ENCODE measurements at places on chromosomes 1 and 21.

- DNase-seq, result no peak
Measured at GRCh38 chr1:160910170-160910750, 25.3 kb upstream of the ITLN1 start.

GRCh38 chr1:29471487-29472313, 235.4 kb downstream of the PTPRU start:
- DNase-seq, result no peak

GRCh38 chr1:240772131-240772530, 160.2 kb upstream of the GREM2 start:
- DNase-seq, result no peak

DNA sequence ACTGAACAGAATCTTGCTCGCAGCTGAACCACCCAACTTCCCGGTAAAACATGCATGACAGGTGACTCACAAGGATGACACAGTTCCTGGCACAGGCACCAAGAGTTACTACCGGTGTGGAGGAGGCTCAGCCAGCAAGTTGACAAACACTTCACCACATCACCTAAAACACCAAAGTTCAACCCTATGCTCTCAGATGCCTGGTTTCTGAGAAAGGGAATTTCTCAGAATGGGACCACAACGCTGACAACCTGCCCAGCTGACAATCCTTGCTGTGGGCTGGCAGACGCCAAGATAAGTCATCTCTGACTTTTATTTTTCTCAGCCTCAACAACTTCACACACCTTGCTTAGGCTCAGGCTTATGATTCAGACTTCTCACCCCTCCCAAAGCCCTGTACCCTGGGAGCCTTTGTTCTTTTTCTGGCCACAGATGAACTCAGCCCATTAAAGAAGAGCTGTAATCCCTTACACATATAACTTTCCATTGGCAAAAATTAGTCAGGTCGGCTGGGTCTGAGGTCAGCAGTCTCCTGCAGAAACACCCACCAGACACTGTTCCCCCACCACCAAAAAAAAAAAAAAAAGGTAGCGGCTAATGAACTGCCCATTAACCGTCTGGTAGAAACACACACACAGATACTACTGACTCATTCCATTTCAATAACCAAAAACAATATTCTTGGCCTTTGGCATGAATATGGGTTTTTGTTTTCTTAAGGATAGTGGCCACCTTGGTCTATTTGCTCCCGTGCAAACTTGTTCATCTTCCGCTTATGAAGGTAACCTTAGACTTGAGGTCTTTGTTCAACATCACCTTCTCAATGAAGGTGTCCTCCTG, 10.8 kb upstream of the TIAM1 start:
- DNase-seq, result peak; percentile 52

DNA sequence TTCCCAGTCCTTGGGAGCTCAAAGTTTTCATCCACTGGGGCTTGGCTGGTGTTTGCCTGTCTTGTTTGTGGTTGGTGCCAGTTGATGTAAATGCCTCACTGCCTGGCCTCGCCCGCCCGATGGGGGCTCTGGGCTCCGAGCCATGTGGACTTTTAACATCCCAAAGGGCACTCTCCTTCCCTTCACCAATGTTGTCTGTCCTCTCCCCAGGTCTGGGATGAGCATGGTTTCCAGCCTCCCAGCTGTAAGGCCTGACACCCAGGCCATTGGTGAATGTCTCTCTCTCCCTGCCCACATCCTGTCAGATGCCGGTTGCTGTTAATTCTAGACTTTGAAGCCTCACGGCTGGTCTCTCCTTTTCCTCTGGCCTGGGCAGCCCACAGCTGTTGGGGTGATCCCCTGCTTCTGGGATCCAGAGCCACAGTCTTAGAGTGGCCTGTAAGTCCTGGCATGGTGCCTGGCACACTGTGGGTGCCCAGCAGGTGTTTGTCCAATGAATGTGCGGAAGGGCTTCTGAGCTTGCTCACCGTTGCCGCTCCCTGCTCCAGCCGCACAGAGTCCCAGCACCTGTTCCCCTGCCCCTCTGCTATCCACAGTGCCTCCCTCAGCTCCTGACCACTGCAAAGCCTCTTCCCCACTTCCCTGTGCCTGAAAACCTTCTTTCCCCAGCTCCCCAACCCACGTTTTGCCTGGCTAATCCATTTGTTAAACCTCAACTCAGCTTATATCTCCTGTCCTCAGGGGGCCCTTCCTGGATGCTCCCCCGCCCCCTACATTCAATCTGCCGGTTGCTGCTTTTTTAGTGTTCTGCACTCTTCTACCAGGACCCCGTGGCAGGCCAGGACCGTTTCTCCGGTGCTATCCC, 3.3 kb upstream of the C1orf174 start:
- DNase-seq, result no peak

- no peak for DNase-seq
Measured at GRCh38 chr1:66088787-66089186, 296.1 kb downstream of the PDE4B start.

GRCh38 chr1:9247894-9248293, 13.3 kb downstream of the H6PD start:
- no peak for DNase-seq

GRCh38 chr1:23543707-23544443, 12.8 kb upstream of the E2F2 start:
- no peak for DNase-seq

DNA sequence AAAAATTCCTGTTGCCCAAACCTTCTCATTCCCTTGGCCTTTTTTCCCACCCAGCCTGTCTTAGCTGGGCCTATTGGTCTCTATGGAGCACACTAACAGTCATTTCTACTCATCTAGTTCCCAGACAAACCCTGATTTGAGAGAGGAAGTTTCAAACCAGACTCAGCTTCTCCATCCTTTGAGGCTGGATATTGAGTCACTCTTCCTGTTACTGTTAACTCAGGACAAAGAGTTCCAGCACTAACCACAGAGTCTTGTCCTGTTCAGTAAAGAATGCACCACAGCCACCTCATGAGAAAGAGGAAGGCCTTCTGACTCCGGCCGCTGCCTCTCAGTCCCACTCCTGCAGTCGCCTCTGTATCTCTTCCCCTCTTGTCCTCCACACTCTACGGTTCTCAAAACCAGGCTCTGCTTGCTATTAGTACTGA, 137.8 kb downstream of the PTPRC start:
- DNase-seq, result no peak

DNA sequence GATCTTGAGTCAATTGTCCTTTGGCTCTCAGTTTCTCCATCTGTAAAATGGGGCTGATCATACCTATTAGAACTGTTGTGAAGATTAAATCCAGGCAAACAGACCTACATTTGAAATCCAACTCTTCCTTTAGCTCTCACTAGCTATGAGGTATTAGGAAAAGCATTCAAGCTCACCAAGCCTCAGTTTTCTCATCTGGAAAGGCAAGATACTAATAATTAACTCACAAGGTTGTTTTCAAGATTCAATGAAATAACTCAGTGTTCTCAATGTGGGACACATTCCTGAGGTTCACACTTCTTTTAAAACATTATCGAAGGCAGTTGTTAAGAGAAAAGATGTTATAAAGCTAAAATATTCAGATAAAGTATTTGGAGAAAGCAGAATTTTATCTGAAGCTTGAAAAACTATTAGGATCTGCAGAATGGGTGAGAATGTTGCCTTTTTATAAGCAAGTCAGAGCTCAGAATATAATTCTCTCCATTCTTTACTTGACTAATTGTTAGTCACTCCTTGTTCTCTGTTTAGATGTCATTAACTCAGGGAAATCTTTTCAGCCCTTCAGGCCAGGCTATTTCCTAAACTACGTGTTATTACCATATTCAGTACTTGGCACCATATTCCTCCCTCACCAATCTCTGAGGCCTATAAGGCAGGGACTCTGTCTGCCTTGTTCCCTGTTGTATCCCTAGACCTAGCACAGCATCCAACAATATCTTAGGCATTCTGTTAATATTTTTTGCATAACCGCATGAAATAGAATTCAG, 72.0 kb upstream of the VAV3 start:
- no peak for DNase-seq

- DNase-seq, result peak; percentile 27
Measured at GRCh38 chr21:42463861-42464515, 32.0 kb downstream of the RSPH1 start.

DNA sequence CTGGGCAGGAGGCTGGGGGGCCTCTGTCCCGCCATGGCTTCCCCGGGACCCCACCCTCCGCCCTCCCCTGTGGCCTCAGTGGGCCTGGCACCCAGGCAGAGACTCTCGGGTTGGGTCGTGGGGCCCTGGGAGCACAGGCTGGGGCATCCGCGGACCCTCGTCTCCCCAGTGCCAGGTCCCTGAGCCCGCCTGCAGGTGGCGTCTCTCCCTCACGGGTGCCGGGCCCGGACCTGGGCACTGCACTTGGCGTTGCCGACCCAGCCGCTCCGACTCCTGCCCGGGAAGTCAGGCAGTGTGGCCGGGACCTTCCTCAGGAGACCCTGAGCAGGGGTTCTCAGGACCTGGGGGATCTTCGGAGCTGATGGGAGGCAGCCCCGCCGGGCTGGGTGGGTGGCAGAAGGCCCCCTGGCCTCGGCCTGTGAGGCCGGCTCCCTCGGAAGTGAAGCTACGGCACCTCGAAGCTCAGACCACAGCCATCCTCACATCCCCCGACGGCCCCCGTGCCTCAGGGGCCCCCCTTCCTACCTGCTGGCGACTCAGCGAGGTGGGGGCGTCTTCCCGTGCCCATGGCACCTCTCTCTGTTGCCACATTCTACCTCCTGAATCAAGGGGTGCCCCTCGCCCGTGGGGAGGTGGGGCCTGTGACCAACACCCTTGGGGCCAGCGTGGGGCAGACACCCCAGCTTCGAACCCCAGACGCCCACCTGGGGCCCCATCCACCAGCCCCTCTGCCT, 6.4 kb upstream of the C1orf159 start:
- DNase-seq, result peak; percentile 69

- no peak for DNase-seq
Measured at GRCh38 chr1:241518476-241519307, 863 bp downstream of the FH start.

DNA sequence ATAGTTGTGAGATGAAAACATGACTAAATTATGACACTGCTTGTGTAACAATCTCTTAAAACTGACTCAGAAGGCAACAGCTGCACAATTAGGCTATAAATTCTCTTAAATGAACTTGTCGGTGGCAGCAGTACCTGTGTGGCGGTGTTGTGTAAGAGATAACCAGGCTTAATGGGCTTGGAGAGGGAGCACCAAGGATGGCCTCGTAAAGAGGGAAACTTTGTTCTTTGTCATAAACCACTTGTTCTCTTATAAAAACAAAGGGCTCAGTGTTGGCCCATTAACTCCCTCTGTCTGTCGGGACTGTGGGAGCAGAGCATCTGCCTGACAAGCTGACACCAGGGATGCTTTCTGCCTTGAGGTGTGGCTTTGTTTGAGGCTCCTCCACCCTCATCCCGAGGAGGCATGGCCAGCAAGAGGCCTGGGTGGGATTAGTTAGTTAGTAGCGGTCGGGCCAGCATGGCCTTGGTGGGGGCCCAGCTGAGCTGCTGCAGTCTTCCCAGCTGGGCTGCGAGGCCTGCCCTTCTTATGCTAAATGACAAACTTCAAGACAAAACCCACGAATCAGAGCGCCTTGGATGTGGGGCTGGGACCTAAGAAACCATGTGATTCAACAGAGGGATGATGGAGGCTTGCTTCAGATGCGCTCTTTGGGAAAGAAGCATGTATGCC, 171.4 kb downstream of the CAMTA1 start:
- no peak for DNase-seq

DNA sequence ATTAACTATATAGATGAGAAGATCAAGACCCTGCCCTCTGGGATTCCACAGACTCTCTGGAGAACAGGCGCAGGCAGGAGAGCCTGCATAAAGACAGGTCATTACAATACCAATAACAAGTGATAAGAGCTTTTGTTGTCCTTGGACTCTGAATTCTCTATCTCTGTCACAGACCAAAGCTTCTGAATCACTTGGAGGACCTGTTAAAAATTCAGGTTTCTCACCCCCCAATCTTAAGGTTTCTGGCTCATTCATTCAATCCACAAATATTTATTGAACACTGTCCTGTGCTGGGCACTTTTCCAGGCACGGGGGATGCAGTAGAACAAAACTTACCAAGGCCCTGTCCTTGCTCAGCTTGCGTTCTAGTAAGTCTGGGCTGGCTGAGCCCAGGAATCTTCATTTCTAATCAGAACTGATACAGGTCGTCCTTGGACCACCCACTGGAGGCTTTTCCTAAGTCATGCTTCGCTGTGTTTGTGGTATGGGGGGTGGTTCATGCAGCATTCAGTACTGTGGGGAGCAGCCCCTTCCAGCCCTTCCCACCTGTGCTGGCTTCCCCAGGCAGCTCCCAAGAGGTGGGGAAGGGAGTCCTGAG, 1.4 kb downstream of the EFNA4 start:
- no peak for DNase-seq

GRCh38 chr1:205840146-205840923, 9.6 kb downstream of the PM20D1 start:
- DNase-seq, result no peak

GRCh38 chr1:174445817-174446216, 1.9 kb upstream of the GPR52 start:
- no peak for DNase-seq

DNA sequence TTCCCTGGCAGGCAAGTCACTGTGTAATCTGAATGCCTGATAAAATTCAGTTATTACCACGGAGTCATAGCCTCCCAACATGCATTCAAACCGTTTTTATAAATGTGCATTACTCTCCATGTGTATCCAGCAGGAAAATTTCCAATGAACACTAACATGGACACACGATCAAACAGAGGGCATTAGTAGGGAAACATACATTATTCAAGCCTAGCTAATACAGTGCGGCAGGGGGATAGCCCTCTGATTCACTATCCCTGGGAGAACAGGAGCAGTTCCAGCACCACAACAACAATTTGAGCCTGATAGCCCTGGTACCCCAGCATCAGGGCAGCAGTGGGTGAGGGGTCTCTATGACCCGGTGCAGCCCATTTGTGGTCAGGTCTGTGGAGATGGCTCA, 35.8 kb upstream of the HMGB4 start:
- no peak for DNase-seq

- no peak for DNase-seq
Measured at GRCh38 chr1:21955058-21955457, 17.9 kb upstream of the HSPG2 start.

DNA sequence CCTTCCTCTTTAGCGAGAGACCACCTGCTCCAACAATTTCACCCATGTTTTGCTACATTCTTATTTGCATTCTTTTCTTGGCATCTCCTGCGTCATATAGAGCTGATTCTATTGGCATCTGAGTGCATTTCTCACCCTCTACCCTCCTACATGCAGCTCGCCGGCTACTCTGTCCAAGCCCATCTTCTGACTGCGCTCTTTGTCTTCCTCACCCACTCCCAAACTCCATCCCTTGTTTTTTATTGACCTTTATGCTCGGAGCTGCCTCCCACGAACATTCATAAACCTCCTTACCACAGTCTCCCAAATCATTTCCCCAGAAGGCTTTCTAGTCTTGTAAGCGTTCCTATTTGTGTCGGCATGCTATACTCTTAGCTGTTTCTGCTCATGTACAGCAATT, 33.6 kb upstream of the FMN2 start:
- DNase-seq, result no peak
